Smooth muscle cell of bladder (primary cell): ENCODE measurements at places on chromosomes 5 and 9. TPM values are rescaled to one million over a fixed set of nuclear protein-coding genes. Genes with fewer than 3 reads are reported as not detected.

PLEKHG4B gene
- under 0.01 TPM in 1 of 2 replicates, not detected in the other for total RNA-seq

ROPN1L gene
- total RNA-seq = 0.28 and 0.57 TPM in 2 replicates

GHR gene
- total RNA-seq = 1.1 and 3.8 TPM in 2 replicates

DPH7 gene
- 16.8 and 18.4 TPM in 2 replicates for total RNA-seq

SARDH gene
- 4.9 and 10.1 TPM in 2 replicates for total RNA-seq

SPAG8 gene
- 0.71 and 1.2 TPM in 2 replicates for total RNA-seq

TNC gene
- 46.8 and 73.0 TPM in 2 replicates for total RNA-seq

GABRA1 gene
- not detected in 2 replicates for total RNA-seq
